ENCODE measurements at places on chromosomes 4 and X.

- H3K4me3 ChIP-seq: no peak overlapping the region
- no peak overlapping the region for H3K27ac ChIP-seq
- H3K4me1 ChIP-seq: no peaks in the 10 kb centered on the region
- DNase-seq: no peak
- no peaks in the 10 kb centered on the region for H3K27me3 ChIP-seq
- H3K36me3 ChIP-seq: no peaks in the 10 kb centered on the region
These were observed 417.2 kb downstream of the CFAP47 start for GRCh38 chrX:36336751-36337150.

DNA sequence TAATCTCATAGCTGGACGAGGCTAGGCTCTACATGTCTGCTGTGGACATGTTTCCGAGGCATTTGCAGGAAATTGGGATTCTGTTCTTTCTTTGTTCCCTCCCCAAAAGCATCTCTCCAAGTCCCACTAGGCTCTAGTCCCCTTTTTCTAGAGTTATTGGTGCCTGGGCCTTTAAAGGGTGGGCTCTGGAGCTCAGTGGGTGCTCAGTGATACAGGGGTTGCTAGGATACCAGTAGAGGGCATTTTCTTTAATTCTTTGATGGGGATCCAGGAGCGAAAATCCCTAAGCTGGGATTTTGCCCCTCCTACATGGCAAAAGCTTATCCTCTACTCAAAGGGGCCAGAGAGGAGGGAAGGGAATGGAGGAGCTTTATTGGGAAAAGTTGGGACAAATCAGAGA, 34.2 kb downstream of the ARHGEF9 start:
- H3K4me1 ChIP-seq: no peaks in the 10 kb centered on the region
- no peak overlapping the region for H3K27ac ChIP-seq
- no peak overlapping the region for H3K4me3 ChIP-seq
- no peak for DNase-seq

DNA sequence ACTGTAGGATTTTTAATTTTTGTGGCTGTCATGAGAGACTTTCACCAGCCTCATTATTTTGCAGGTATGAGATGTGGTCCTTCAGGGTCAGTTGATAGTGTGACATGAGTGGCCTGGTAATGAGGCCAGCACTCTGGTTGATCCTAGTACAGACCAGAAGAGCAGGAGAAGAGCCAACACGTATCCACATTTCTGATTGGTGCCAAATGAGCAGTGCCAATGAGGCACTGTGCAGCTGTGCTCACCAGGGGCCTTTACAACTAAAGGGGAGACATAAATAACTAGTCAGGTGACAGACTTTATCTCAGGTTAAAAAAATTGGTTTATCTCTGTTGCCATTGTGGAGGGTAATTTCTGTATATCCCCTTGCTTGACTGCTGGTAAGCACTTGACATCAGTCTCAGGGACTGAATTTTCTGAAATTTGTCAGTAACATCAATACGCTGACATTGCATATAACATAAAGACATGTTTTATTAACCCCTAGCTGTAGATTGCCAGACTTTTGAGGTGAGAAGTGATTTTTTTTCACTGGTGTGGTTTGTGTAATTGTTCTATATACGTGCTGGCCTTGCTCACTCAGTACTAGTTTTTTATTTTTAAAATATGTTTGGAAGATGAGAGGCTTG, 101.2 kb downstream of the AFF1 start:
- no peak overlapping the region for H3K27ac ChIP-seq
- no peaks in the 10 kb centered on the region for H3K36me3 ChIP-seq
- peaks cover 66% of the 10 kb centered on the region for H3K4me1 ChIP-seq

GRCh38 chr4:123953566-123953965, 557.0 kb downstream of the SPRY1 start:
- no peak overlapping the region for H3K27ac ChIP-seq
- H3K4me1 ChIP-seq: no peaks in the 10 kb centered on the region
- H3K4me3 ChIP-seq: no peak overlapping the region
- H3K36me3 ChIP-seq: no peaks in the 10 kb centered on the region
- H3K27me3 ChIP-seq: no peaks in the 10 kb centered on the region

DNA sequence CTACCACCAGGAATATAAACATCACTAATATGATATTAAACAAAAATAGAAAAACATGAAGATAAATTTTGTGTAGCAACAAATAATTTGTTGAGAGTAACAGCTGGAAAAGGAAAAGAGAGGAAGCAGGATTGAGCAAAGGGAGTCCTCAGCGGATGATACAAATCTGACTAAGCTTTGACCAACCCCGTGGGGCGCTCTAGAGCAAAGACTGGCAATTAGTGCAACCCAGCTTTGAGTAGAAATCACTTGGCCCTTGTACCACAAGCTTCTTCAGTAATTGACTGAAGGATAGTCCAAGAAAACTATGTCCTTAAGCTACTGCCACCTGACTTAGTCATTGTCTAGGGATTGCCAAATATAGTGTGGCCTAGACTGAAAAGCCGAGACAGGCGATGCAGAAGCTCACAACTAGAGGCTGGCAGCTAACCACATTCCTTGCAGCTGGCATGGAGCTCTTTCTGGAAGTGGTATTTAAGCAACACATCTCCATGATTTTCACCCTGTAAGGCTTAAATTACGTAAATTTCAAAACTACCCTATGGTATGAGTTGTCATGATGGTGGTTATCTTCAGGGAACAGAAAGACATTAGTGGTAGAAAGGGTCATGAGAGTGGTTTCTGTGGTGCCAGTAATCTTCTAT, 396.0 kb downstream of the PDGFC start:
- no peaks in the 10 kb centered on the region for H3K36me3 ChIP-seq
- H3K27me3 ChIP-seq: no peaks in the 10 kb centered on the region

DNA sequence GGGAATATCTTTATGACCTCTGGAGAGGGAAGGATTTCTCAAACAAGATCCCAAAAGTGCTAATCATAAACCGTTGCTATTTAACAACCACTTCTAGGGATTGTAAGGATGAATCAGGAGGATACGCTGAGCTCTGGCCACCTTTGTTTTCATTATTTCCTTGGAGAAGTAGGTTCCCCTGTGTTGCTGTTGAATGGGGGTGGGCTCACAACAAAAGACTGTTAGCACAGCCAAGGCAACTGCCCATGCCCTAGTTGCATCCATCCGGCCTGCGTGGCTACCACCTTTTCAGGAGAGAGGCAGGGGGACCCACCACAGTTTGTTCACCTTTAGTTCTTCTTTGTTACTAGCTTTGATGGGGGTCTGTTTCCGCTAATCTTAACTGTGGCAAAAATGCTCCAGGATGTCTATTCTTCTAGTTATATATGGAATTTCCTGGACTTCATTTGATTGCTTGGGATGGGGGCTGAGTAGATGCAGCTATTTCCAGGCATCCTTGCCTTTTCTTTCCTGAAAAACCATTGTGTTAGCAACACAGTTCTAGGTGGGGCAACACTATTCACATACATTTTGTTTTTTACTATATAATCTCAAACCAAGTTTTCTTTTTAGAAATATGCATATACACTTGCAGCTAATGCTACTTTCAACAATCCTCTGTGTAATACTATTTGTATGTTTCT, 95.4 kb downstream of the KDR start:
- no peaks in the 10 kb centered on the region for H3K36me3 ChIP-seq
- H3K27ac ChIP-seq: no peak overlapping the region
- H3K27me3 ChIP-seq: no peaks in the 10 kb centered on the region
- no peaks in the 10 kb centered on the region for H3K4me1 ChIP-seq

DNA sequence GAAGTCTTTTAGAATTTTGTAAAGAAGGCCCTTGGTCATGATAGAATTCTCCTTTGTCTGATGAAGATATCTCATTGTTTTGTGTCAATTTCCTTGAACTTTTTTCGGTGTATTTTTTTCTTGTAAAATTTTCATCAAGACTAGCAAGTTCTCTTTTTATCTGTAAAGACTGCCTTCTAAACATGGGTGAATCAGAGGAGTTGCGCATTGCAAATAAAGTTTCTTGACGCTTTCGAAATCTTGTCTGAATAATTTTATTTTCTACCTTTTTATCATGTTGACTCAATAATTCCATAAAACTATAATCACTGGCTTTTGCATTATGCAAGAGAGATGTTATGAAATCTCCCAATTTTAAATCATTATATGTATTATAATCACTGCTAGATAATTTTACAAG, 66.2 kb downstream of the NCAPG start:
- H3K27ac ChIP-seq: no peak overlapping the region
- H3K27me3 ChIP-seq: no peaks in the 10 kb centered on the region
- no peaks in the 10 kb centered on the region for H3K4me1 ChIP-seq
- no peaks in the 10 kb centered on the region for H3K36me3 ChIP-seq
- DNase-seq: no peak

GRCh38 chrX:41164449-41164848, 79.2 kb downstream of the USP9X start:
- no peak overlapping the region for H3K27ac ChIP-seq
- no peaks in the 10 kb centered on the region for H3K36me3 ChIP-seq
- no peak overlapping the region for H3K4me3 ChIP-seq
- H3K27me3 ChIP-seq: no peaks in the 10 kb centered on the region
- no peak for DNase-seq
- no peaks in the 10 kb centered on the region for H3K4me1 ChIP-seq

DNA sequence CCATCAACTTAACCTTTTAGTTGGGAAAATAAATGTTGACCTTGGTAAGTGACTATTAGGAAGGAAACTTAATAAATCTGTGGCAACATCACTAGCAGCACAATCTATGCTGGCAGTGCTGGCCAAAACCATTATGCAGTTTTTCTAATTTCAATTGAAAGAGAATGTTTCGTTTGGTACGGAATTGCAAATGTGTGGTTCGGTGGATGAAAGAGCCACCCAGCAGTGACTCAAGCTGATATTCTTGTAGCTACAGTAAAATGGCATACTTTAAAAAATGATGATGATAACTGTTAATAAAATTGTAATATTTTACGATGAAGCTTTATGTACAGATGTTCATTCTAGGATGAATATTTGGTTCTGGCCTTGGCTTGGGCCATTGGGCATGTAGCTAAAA, 40.7 kb upstream of the AP1S2 start:
- H3K4me3 ChIP-seq: no peak overlapping the region
- no peak overlapping the region for H3K27ac ChIP-seq
- H3K4me1 ChIP-seq: no peaks in the 10 kb centered on the region
- no peak for DNase-seq
- no peaks in the 10 kb centered on the region for H3K36me3 ChIP-seq

DNA sequence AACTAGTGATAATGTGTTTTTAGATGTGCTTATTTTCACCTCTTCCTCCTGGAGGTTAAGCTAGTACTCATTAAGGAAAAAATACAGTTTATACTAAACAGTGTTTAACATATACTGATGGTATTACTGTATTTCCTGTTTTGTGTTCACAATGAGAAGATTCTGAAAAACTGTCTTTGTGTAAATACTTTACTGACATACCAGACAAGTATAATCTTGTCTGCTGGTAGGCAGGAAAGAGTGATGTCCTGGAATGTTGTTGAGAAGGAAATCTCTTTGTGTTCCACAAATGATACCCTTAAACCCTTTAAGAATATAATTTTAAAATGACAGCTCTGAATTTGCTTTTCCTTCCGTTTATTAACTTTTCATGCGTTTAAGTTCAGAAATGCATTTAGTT, 205.5 kb upstream of the NUDT6 start:
- H3K4me3 ChIP-seq: no peak overlapping the region
- no peak for DNase-seq
- no peak overlapping the region for H3K27ac ChIP-seq
- H3K4me1 ChIP-seq: no peaks in the 10 kb centered on the region
- no peaks in the 10 kb centered on the region for H3K27me3 ChIP-seq

DNA sequence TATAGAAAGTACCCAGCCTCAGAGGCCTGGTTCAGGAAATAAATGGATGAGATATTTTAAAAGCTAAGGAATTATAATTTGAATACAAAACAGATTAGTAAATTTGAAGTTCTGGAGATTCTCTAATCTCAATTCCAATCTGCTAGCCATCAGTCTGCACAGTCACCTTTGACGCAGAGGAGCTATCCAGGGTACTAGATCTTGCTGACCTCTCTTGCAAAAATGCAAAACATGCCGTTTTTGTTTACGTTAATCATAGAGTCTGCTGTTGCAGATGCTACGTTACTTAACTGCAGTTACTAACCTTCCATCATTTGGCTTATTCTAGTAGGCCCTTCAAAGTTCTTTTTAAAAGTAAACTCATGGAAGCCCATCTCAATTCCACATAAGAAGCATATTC, 10.4 kb downstream of the CCSER1 start:
- DNase-seq: no peak
- no peaks in the 10 kb centered on the region for H3K27me3 ChIP-seq
- no peak overlapping the region for H3K27ac ChIP-seq
- no peak overlapping the region for H3K4me3 ChIP-seq

- H3K36me3 ChIP-seq: no peaks in the 10 kb centered on the region
- DNase-seq: no peak
- no peak overlapping the region for H3K4me3 ChIP-seq
- H3K27me3 ChIP-seq: no peaks in the 10 kb centered on the region
- H3K27ac ChIP-seq: no peak overlapping the region
These were observed 194.8 kb upstream of the RASGEF1B start for GRCh38 chr4:81666491-81666890.

- no peaks in the 10 kb centered on the region for H3K4me1 ChIP-seq
- DNase-seq: no peak
- H3K27ac ChIP-seq: no peak overlapping the region
- H3K4me3 ChIP-seq: no peak overlapping the region
These were observed 9.9 kb downstream of the FGG start for GRCh38 chr4:154602404-154603020.

DNA sequence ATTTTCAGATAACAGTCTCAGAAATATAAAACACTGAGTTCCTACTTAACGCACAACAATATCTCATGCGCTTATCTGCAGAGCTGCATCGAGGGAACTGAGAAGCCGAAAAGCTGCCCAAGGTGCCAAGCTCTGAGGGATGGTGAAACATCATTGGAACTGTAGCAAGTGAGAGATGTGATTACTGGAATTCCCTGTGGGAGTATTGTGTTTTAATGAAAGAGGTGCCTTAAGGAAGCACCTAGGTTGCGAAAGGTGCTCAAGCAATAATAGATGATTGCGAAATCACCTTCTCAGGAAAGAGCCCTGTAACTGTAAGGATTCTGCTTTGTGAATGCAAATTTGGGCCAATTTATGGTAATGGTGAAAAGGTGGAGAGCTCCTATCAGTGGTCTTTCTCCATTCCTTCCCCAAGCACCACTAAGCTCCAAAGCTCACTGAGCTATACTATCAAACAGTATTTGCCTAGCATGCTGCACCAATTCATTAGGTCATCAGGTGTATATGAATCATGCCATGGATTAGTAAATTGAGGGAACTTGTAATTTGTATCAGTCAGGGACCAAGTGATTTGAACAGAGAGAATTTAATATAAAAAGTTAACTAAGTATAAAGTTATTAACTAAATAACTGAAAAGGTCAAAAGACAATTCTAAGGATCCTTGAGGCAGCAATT, 59.0 kb upstream of the ATP8A1 start:
- DNase-seq: no peak
- H3K4me1 ChIP-seq: no peaks in the 10 kb centered on the region
- no peak overlapping the region for H3K27ac ChIP-seq
- no peaks in the 10 kb centered on the region for H3K27me3 ChIP-seq
- no peak overlapping the region for H3K4me3 ChIP-seq

Data from Peyer's patch (tissue), 4 donors.